ENCODE measurements at places on chromosomes 5 and 9.
A peak's percentile ranks its signal among the peaks of the same experiment; 100 is the strongest.

GRCh38 chr5:90135779-90136378, 273.7 kb downstream of the CETN3 start:
- no peak for DNase-seq

GRCh38 chr5:171337210-171337569, 28.1 kb downstream of the TLX3 start:
- DNase-seq: no peak

GRCh38 chr5:157342822-157343402, 77.0 kb downstream of the CYFIP2 start:
- DNase-seq: peak; percentile 26

GRCh38 chr9:89519366-89519805, 21.5 kb upstream of the SEMA4D start:
- DNase-seq: no peak

- no peak for DNase-seq
Measured at GRCh38 chr9:74817281-74817810, 70.4 kb downstream of the TRPM6 start.

- DNase-seq: no peak
Measured at GRCh38 chr5:176648474-176649194, 1.4 kb downstream of the TSPAN17 start.

- DNase-seq: no peak
Measured at GRCh38 chr9:129576546-129577543, 44.1 kb downstream of the C9orf50 start.

DNA sequence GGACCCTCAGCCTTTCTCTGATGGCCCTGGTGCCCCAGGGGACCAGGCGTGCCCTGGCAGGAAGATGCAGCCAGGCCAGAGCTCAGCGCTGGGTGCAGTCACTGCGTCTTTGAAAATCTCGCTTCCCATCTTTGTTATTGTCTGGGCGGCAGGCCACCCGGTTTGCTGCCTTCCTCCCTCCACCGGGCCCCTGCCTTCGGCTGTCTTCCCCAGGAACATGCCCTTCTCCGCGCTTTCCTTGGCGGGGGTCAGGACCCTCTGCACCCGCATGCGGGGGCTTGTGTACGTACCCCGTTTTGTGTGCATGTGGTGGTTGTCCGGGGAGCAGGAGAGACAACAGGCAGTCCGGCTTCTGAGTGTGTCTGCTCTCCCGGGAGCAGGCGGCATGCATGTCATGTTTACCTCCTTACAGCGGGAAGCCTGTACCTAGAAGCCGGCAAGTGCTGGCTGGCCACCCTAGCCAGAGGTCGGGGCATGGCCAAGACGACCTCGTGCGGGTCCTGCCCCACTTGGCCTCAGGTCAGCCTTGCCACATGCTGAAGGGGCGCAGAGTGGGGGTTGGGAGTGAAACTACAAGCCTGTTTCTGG, 49.5 kb downstream of the DAB2IP start:
- no peak for DNase-seq

DNA sequence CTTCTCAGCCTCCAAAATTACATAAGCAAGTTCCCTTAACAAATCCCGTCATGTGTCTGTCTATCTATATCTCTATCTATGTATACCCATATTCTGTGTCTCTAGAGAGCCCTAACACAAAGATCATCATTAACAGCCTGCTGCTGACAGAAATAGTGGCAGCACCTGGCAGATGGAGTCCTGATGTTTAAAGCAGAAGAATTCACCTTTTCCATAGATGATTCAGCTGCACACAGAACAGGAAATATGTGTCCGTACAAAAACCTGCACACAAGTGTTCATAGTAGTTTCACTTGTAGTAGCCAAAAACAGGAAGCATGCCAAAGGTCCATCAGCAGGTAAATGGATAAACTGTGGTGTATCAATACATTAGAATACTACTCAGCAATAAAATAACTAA, 45.0 kb upstream of the ACO1 start:
- DNase-seq: no peak

- DNase-seq: no peak
Measured at GRCh38 chr9:85401998-85402397, 339.8 kb downstream of the AGTPBP1 start.

DNA sequence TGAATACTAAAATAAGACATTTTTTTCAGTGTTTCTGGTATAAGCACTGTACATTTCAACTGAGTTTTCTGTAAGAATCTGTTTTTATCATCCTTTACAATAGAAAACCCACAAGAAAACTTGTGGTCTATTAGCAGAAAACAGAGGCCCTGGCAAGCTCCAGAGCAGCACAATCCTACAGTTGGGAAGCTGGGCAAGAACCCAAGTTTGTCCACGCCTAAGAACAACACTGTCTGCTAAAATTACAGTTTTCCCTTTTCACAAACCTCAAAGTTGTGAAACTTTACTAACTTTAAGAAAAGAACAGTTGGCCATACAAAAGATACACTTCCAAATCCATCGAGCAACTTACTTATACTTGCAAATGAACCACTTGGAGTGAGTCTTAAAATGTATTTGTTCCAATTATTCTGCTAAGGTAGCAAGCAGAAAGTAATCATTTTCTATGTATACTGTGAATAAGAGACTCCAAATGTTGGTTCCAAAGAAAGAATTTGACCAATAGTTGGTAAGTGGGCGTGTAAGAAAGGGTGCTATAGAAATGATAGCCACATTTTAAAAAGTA, 982.0 kb upstream of the ARRDC3 start:
- no peak for DNase-seq

GRCh38 chr5:133605323-133605722, 7.0 kb downstream of the FSTL4 start:
- no peak for DNase-seq

- DNase-seq: no peak
Measured at GRCh38 chr5:172611913-172612312, 29.1 kb upstream of the NEURL1B start.

- DNase-seq: no peak
Measured at GRCh38 chr9:121210536-121210935, 8.9 kb upstream of the RAB14 start.

GRCh38 chr9:105144841-105145240, 99.6 kb upstream of the SLC44A1 start:
- DNase-seq: no peak

DNA sequence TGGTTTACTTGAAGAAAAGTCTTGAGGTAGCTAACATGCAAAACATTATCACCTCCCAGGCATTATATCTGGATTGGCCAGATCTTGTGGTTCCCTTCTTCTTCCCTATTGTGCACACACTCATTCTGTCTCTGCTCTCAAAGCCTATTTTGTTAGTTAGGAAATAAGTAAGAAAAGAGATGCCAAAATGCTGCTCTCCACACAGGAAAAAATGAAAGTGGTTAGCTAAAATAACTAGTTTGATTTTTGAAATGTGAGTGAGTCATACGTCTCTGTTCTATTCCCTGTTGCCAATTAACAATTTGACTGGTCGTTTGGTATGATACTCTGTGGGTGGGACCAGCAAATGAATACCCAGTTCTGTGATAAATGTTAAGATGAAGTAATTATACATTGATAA, 28.1 kb downstream of the LMNB1 start:
- no peak for DNase-seq

GRCh38 chr9:82582693-82583092, 480.2 kb downstream of the RASEF start:
- no peak for DNase-seq

DNA sequence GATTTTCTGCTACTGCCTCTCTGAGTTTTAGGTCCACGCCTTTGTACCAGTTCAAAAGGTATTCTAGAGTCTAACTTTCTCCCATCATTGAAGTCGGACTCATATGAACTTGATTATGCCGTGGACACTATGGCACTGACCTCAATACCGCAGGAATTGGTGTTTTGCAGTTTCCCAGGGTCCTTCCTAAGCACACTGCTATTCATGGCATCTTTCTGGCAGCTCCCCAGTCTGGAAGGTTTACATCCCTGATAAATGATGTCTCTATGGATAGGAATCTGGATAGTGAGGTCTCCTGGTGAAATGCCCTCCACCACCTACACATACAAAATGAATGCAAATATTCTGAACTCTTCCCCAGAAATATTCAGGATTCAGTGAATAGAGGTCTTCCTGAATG, 422.2 kb downstream of the CTNND2 start:
- no peak for DNase-seq

GRCh38 chr5:39255406-39255805, 36.0 kb upstream of the FYB1 start:
- no peak for DNase-seq

DNA sequence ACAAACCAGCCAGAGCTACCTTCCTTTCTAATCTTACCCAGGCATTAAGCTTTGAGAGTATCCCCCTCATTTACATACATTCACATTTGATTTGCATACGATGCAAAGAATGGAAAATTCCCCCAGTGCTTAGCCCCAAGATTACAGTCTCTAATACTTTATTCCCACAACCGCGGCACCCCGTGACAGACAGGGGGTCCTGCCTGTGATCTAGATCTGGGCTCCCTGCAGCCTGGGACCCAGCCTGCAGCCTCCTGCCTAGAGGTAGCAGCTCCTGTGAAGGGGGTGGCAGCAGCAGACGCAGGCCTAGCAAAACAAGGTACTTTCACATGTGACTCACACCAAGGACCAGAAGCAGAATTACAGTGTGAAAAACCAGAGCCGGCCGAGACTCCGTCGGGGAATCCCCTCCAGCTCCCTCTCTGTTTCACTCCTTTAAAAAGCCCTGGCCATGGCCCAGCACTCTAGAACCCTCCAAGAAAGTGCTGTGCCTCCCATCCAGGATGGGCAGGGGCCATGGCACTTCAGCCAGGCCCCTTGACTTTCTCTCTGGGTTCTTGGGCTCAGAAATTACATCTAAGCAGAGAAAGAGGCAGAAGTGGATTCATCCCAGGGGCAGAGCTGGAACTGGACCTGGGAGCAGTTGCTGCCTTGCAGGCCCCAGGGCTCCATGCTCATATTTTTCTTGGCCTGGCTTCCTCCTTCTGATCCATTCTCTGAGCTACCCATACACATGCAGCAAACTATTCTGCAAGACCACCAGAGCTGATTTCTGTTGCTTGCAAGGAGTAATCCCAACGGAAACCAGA, 14.0 kb upstream of the TCF7 start:
- DNase-seq: peak; percentile 72

DNA sequence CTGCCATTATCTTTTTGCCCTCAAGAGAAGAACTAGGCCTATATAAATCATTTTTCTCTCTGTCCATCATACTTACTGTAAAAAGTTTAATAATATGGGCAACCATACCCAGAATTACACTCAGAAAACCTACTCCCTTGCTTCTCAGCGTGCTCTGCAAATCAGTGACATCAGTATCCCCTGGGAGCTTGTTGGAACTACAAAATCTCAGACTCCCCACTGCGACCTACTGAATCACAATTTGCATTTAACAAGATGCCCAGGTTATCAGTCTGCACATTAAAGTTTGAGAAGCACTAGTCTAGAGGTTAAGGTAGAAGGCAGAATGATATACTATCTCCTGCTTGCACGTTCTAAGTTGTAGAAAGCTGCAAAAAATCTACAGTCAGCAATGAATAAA, 127.2 kb downstream of the MLLT3 start:
- DNase-seq: no peak

GRCh38 chr9:18043978-18044377, 430.0 kb upstream of the ADAMTSL1 start:
- DNase-seq: no peak

DNA sequence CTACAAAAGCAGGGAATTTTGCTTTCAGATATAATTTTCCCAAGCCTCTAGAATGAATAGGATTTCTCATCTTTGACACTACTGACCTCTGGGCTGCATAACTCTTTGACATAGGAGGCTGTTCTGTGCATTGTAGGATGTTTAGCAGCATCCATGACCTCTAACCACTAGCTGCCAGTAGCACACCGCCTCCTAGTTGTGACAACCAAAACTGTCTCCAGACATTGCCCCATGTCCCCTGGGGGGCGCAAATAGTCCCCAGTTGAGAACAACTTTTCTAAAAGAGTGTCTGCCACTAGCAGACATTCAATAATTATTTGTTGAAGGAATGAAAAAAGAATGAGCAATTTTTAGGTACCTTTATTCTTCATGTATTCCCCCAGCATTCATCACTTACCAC, 51.8 kb downstream of the POU4F3 start:
- no peak for DNase-seq

- DNase-seq: no peak
Measured at GRCh38 chr9:135517407-135517822, 3.8 kb upstream of the LCN1 start.

GRCh38 chr5:31863991-31864411, 225.1 kb downstream of the PDZD2 start:
- DNase-seq: no peak

DNA sequence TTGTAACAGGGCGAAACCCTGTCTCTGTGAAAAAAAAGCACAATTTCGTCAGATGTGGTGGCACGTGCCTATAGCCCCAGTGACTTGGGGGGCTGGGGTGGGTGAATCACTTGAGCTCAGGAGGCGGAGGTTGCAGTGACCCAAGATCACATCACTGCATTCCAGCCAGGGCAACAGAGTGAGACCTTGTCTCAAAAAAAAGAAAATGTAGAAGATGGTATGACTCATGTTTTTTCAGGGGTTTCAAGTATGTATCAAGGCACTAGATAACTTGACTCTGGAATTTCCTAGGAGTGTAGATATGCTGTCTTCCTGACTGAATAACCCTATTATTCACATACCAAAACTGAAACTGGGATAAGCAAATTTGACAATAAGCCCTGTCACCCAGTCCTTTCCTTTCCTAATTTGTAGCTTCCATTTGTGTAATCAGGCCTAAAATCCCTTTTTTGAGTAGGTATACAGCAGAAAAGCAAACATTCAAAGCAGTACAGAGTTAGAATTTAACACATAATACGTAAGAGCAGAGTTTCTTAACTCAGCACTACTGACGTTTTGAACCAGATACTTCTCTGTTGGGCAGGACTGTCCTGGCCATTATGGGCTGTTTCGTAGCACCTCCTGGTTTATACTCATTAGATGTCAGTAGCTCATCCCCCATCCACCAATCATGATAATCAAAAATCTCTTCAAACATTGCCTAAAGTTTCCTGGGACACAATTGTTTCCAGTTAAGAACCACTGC, 17.3 kb upstream of the ANKRD18B start:
- DNase-seq: no peak

GRCh38 chr5:107385708-107386107, 285.0 kb downstream of the EFNA5 start:
- DNase-seq: no peak

DNA sequence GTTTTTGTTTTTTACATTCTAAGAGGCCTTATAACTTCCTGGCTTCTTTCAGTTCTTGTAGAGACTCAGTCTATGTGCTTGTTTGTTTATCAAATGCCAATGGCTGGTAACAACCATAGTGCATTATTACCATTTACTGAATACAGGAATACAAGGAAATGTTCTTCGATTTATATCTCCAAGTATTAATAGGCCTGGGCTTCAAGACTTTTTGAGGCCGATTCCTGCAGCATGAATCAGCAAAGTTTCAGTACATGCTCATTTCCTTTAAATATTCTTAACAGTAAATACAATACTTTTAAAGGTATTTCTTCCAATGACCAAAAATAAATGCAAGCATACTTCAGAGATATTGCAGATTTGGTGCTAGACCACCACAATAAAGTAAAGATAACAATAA, 535.3 kb downstream of the EFNA5 start:
- no peak for DNase-seq

DNA sequence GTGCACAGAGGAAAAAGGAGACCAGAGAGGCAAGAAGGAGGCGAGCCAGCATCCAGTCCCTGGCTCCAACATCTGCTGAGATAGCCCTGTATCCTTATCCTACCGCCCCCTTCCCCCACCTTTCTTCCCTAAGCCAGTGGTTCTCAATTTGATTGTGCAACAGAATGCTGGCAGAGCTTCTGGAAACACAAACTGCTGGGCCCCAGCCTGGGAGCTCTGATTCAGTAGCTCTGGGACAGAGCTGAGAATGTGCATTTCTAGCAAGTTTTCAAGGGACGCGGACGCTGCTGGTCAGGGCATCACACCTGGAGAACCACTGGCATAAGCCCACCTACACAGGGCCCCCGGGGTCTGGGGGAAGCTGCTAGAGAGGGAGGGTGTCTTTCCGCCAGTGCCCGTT, 21.1 kb downstream of the AK8 start:
- DNase-seq: no peak
